ENCODE measurements at places on chromosomes 2 and 18. TPM values are rescaled to one million over a fixed set of nuclear protein-coding genes. Genes with fewer than 3 reads are reported as not detected.

The CFAP210 gene
- 2.8 TPM for polyA plus RNA-seq

The ANKRD30BL gene
- polyA plus RNA-seq, result 0.58 TPM

The MAP3K19 gene
- 3.9 TPM for polyA plus RNA-seq

The SLC4A5 gene
- 6.6 TPM for polyA plus RNA-seq

The KIF1A gene
- polyA plus RNA-seq, result 4.2 TPM

The SMCHD1 gene
- polyA plus RNA-seq, result 71.4 TPM

The CLIP4 gene
- 9.5 TPM for polyA plus RNA-seq

The CNDP1 gene
- 0.25 TPM for polyA plus RNA-seq

The COLEC11 gene
- 4.8 TPM for polyA plus RNA-seq

The AGXT gene
- polyA plus RNA-seq, result not detected

The IKZF2 gene
- 9.6 TPM for polyA plus RNA-seq

GRCh38 chr2:84963692-84964405 is 7.1 kb upstream of the KCMF1 start:
- DNase-seq, result no peak

- DNase-seq, result no peak
Observed at GRCh38 chr2:175535631-175536030, 354.1 kb upstream of the ATP5MC3 start.

GRCh38 chr2:176106581-176107539 is at the start of gene HOXD11:
HOXD11 (plus strand) TSS chr2:176107280; CDS start chr2:176107356, 76 bp downstream.
- peak; percentile 71 for DNase-seq

GRCh38 chr2:54597153-54597848 is 126.2 kb upstream of the EML6 start:
- DNase-seq, result no peak

GRCh38 chr2:246489-247144 is 17.2 kb downstream of the SH3YL1 start:
- DNase-seq, result peak; percentile 49

- no peak for DNase-seq
Observed at GRCh38 chr2:189076572-189076971, 102.4 kb downstream of the COL3A1 start.

GRCh38 chr2:23106242-23106785 is 278.7 kb upstream of the KLHL29 start:
- no peak for DNase-seq

- DNase-seq, result no peak
Observed at GRCh38 chr2:10453905-10454298, 5.8 kb upstream of the ODC1 start.

DNA sequence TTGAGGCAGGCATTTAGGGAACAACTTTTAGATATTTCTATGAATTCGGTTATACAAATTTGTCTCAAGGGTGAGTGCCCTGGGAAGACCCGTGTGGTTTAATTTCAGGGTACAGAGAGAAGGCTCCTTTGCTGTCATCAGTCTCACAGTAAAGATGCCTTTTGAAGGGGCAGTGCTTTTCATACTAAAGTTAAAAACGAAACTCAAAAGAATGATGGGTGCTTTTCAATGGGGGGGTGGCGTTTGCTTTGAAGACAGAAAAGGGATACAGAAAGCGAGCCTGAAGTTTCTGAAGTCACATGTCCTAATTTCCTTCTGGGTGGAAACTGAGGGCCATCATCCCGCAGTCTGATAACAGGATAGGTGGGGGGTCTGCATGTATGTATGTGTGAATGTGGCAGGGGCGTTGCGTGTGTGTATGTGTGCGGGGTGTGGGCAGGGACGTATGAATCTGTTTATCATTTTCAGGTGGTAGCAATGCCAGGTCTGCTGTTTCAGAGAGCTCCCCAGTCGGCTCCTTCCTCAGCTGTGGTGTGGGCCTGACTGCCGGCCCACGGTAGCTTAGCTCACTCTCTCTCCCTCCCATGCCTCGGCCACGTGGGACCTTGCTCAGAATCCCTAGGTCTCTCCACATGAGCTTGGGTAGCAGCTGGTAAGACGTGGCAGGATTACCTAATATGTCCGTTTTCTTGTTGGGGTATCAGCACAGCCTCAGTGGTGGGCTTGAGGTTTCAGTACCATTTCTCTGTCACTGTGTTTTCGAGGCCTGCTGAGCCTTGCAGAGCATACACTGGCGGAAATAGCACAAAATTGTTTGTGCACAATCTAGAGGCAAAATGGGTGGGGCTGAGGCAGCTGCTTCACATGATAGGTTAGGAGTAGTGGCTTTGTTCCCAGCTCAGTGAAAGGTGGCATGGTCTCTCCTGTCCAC is 32.7 kb downstream of the ARHGAP25 start:
- no peak for DNase-seq

- no peak for DNase-seq
Observed at GRCh38 chr2:76749858-76750257, 772.3 kb downstream of the LRRTM4 start.

DNA sequence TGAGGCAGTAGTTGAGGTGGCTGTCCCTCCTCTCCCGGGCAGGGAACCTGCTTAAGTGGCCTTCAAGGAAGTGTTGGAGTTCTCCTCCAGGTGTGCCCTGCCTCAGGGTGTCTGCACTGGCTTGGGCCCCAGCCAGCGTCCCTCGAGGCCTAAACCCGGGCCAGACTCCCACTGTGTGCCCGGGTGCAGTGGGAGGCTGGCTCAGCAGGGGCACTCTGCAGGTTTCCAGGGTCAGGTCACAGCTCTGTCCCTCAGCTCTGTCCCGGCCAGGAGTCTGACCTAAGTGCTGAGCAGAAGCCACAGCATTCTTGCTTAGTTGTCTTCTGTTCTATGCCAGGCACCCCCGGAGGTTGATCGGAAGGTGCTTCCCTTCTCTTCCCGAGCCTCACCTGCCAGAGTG is 69.0 kb upstream of the OTOS start:
- DNase-seq, result no peak

- no peak for DNase-seq
Observed at GRCh38 chr2:20930928-20931327, 108.0 kb upstream of the LDAH start.

GRCh38 chr2:133377021-133377481 is 191.2 kb downstream of the NCKAP5 start:
- no peak for DNase-seq

GRCh38 chr2:121451398-121451797 is 79.3 kb upstream of the RNU4ATAC start:
- no peak for DNase-seq

DNA sequence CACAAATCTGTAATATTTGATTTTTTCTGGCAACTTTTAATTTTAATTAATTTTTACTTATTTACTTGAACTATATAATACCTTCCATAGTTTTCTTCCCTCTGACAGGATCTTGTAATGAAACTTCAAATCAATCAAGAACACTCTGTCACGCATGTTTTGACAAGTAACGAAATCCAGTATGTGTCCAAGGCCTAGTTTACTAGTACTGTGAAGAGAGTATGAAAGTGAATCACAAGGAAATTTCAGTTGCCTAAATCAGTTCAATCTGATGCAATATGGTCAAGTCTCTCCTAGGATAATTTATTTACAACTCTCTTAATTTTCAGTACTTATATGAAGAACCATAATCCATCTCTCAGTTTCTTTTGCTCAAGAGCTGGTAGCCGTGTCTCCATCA is 1344.6 kb upstream of the ZEB2 start:
- DNase-seq, result no peak

DNA sequence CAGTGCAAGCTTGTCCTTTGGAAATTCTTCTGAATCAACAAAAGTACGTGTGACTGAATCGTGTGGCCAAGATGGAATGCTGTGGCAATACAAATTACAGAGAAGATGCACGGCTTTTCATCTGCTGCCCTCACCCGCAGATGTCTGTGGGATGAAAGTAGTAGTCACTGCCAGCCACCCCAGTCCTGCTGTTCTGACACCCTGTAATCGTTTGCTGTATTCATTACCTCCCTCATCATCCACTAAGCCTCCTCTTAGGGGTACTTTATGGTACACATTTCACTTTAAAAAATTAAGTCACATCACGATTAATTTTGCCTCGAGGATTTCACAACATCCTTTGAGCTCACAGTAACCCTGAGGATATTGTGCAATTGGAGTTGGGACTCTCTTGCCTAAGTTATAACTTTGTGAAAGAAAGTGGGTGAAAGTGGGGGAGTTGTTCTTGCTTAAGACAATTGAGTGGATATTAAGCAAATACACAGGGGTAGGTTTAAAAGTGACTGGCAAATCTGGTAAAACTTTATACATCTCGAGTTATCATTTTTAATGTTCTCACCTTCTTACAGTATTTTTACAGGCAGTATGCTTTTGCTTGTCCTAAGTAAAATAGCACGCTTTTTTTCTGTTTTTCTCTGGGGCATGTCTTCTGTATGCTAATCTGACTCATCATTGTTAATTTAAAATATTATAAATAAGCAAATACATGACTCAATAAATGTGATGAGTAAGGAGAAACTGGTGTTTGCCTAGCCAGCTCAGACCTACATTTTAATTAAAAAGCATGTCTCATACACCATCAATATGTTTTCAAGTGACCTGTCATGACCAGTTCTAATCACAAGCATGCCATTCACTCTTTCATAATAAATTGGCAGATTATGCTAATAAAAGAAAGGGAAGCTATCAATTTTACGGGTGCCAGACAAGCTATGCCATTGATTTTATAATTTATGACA is 680.9 kb downstream of the IRS1 start:
- DNase-seq, result peak; percentile 40

DNA sequence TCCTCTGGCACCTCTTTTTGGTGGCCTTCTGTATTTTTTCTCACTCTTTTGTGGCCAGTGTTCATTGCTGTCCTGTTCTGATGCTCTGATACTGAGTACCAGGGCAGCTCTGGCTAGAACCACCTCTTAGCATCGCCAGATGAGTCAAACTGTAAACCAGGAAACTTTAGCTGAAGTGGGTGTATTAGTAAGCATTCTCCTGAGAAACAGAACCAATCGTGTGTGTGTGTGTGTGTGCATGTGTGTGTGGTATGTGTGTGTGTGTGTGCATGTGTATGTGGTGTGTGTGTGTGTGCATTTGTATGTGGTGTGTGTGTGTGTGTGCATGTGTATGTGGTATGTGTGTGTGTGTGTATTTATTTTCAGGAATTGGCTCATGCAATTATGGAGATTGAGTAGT is 166.3 kb upstream of the SKOR2 start:
- DNase-seq, result no peak

GRCh38 chr2:183919926-183920325 is 678.4 kb upstream of the ZNF804A start:
- DNase-seq, result no peak

DNA sequence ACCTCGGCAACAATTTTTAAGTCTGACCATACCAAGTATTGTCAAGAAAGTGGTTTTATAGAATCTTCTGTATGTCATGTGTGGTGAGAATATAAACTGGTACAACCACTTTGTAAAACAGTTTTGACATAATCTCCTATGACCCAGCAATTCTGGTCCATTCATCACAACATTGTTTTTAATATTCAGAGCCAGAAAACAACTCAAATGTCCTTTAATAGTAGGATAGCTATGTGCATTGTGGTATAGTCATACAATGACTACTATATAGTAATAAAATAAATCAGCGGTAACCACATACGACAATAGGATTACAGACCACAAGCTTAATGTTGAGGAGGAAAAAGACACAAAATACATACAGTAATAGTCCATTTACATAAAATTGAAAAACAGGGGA is 175.2 kb upstream of the SPATS2L start:
- no peak for DNase-seq

DNA sequence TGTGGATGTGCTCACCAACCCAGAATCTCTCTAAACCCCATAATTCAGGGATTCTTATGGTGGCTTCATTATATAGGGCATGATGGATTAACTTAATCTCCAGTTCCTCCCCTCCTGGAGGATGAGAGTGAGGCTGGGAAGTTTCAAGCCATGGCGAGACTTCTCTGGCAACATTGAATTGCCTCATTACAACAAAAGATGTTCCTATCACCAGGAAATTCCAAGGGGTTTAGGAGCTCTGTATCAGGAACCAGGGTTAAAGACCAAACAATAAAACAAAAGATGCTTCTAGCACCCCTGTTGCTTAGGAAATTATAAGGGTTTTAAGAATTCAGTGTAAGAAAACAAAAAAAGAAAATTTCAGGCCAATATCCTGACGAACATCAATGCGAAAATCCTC is 100.1 kb downstream of the NAB1 start:
- no peak for DNase-seq

DNA sequence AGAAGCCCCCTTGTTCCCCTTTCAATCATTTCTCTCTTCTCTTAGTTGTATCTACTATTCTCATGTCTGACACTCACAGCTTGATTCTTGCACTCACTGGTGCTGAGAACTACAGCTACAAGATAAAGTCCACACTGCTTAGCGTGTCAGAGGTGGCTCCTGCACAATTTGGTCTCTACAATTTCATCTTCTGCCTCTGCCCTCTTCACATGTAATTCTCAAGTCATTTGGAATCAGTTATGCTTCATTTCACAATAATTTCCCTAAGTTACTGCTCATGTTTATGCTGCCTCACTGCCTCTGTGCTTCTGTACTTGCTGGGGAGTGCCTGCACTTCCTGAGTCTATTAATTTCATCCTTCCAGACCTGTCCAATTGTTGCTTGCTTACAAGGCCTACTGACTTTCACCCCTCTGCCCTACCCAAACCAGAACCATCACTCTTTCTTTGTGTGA is 11.6 kb upstream of the NAB1 start:
- DNase-seq, result peak; percentile 56

DNA sequence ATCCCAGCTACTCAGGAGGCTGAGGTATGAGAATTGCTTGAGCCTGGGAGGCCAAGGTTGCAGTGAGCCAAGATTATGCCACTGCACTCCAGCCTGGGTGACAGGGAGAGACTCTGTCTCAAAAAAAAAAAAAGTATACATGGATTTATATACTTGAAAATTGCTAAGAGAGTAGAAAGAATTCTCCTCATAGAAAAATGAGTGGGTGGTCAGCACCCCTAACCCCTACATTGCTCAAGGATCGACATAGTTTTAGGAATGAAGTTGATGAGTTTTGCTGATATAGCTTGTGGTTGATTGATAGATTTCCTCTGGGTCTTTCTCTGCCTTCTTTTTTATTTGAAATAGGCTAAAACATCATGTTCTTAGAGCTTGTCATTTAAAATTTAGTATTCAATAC is 58.9 kb downstream of the EML4 start:
- no peak for DNase-seq

DNA sequence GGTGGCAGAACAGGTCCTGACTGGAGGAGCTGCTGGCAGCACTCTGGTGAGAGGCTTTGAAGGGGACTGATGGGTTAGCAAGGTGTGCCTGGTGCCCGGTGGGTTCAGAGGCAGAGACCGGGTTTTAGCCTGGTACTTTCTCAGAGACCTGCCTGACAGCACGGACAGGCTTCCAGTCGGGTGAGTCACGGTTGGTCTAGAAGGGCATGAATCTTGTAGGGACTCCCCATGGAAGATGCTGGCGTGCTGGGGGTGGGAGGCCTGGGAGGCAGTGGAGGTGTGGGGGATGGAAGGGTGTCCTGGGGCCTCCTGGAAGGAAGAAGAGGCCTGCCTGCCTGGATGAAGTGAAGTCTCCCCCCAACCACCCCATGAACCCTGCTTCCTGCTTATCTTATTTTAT is 52.6 kb downstream of the ACKR3 start:
- no peak for DNase-seq

- no peak for DNase-seq
Observed at GRCh38 chr2:142176941-142177340, 46.1 kb upstream of the LRP1B start.

DNA sequence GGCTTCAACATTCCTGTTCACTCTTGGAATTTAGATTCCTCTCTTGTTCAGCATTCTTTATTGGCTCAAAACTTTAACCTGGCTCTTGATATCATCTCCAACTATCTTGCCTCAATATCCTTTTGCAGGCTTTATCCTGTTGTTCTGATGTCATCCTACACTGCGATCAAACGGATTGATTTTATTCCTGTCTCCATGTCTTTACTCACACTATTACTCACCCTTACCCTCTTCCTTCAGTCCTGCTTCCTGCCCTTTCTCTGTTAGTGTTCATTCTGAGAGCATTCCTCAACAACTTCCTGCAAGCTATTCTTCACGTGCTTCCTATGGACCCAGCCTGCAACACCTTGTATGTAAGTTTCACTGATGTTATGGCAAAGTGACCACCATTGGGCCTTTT is 264.7 kb downstream of the RNF152 start:
- DNase-seq, result no peak
